ENCODE measurements at places on chromosomes 1 and 21.

GRCh38 chr1:154623358-154623757, 15.4 kb upstream of the ADAR start:
- no peak for DNase-seq

DNA sequence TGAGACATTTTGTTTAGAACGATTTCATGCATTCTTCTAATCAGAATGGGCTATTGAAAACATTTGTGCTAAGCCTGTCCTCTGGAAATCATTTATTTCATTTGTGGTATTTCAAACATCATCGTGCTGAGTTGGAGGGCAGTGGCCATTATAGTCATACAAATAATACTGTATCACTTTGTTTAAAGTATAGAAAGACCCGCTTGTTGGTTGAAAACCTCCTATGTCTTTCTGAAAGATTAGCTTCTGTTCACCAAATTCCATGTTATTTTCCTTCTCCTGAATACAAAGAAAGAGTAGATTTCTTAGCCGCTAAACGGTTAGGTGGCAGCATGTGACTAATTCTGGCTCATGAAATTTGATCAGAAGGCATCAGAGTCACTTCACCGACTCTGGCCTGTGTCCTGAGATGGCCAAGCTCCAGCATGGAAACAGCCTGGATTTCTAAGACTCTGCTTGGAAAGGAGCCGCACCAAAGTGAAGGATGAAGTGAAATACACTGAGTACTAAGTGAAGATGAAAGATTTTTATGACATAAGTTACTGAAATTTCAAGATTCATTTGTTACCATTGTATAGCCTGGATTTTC, 355.1 kb downstream of the USP25 start:
- DNase-seq: no peak

- DNase-seq: no peak
Observed at GRCh38 chr1:170166518-170167180, 20.9 kb downstream of the NTMT2 start.

GRCh38 chr21:32377991-32378390, 14.8 kb downstream of the URB1 start:
- DNase-seq: no peak

DNA sequence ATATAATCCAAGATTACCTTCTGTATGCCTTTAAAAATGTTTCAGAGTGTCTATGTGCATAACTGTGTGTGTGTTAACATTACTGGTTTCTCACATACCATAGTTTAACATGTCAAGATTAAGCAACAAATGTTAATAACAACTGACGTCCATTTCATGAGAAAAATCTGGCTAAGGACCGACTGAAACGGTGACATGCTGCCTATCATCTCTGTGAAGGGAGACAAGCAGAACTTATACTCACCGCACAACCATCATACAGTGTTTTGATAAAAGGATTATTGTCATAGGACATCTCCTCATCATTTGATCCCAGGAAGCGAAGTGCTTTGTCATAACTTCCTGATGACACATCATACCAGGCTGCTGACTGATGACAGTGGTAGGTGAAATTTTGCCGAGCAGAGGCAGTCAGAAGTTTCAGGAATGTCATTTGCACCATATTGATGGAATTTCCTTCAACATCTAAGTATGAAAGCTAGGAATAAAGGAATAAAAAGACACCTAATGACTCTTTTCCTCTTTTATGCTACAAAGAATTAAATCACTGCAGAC, 228.8 kb downstream of the COL11A1 start:
- DNase-seq: no peak

- DNase-seq: no peak
Observed at GRCh38 chr1:40606978-40607377, 58.5 kb downstream of the RIMS3 start.

DNA sequence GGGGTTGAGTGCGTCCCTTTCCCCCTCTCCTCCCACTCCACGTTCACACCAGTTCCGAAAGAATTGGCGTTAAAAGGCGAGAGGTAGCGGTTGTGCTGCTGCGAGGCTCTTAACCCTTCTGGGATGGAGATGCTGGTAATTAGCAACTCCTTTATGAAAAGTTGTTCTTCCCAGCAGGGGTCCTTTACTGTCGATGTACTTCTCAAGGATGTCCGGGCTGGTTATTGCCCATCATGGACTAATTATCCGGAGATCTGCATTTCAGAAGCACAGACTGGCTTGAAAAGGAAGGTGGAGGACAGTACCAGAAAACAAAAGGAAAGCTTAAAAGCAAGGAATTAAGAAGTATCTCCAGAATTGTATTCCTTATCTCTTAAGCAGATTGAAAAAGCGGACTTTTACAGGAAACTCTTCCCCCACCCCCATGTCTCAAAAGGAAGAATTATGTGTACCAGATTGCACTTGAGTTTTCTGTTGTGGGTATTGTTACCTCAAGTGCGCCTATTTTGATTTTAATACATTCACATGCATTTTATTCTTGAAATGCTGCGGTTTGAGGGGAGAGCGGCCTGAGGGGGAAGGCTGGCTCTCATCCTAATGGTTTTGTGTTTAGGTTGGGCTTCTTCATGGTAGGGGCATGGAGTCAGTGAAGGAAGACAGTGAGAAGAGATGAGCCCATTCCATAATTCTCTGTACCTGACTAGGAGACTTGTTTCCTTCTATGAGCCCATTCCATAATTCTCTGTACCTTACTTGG, 1.5 kb downstream of the AK4 start:
- DNase-seq: peak; percentile 37

- DNase-seq: peak; percentile 83
Observed at GRCh38 chr1:11719313-11720032, 16.5 kb upstream of the AGTRAP start.

DNA sequence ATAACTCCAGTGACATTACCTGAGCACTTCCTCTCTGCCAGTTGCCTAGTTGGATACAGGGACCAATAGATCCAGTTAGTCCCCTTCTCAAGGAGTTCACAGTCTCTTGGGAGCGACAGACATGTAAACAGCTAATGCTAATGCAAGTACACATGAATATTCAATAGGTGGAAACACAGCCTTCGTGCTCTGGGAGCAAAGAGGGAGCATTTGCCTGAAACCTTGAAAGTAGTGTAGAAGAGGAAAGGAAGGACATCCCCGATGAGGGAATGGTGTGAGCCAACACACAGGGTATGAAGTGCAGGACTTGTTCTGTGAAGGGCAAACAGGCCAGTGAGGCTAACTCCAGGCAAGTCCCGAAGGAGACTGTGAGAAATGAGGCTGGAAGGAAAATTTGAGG, 3.8 kb upstream of the TMEM222 start:
- DNase-seq: no peak

DNA sequence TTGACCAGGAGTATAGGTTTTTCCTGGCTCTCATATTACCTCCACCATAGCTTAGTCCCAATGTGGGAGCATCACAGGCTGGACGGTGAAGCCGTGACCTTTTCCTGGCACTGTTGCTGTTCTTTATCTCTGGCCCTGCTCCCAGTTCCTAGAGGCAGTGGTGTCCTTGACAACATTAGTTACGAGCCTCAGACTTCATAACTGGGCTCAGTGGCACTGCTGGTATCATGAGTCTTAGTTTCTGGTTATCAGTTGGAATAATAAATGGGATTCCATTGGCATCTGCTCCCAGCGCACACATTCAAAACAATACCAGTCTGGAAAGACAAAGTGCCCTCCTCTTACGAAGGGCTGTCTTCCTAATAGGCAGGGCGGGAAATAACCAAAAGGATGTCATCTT, 8.0 kb downstream of the RNPEP start:
- no peak for DNase-seq

- DNase-seq: no peak
Observed at GRCh38 chr21:37622755-37623154, 256.2 kb downstream of the DYRK1A start.

- DNase-seq: no peak
Observed at GRCh38 chr1:243793298-243793697, 56.7 kb downstream of the AKT3 start.

DNA sequence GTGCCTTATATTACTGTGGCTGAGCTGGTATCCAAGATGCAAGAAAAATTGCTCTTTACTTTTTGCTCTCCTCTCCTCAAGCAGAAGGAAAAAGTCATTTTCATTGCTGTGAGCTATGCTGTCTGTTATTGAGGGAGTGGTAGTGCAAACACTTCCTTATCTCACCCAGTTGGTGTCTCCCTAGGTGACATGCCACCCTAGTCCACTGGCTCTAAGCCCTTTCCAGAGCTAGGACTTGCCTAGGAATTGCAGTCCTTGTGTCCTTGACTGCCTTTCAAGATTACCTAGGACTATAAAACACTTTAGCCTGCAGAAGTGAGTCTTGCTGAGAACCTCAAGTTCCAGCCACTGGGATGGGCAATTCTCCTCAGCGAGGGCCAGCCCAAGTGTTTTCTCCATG, 458.3 kb downstream of the MRPL39 start:
- DNase-seq: no peak

- no peak for DNase-seq
Observed at GRCh38 chr1:21921100-21921875, 15.8 kb downstream of the HSPG2 start.

DNA sequence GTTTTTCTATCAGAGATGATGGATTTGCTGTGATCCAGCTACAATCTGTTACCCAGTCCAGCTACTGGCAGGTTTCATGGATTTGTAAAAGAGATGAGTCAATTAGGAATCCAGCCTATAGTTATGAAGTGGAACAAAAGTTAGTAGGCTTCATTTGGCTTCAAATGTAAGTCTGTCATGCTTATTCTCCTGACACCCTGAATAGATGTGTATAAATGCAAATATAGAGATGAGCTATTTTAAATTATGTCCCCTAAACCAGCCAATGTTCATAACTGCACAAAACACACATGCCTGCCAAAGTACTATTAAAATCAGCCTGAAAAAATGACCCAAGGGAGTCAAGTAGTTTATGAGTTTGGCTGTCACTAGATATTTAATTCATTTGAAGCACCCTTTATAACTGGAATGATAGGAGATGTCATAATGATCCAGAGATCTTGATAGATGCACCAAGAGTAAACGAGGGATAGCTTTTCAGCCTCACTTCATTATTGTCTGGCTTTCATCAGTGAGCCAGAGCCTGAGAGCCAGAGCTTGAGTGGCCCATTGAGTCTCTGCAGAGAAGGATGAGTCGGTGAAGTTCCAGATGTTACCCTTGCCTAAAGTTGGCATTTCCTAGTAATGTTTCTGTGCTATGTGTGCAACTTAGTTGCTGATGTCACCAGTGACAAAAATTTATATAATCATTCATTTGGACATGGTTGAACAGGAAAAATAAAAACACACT, 11.8 kb upstream of the NTMT2 start:
- DNase-seq: no peak

DNA sequence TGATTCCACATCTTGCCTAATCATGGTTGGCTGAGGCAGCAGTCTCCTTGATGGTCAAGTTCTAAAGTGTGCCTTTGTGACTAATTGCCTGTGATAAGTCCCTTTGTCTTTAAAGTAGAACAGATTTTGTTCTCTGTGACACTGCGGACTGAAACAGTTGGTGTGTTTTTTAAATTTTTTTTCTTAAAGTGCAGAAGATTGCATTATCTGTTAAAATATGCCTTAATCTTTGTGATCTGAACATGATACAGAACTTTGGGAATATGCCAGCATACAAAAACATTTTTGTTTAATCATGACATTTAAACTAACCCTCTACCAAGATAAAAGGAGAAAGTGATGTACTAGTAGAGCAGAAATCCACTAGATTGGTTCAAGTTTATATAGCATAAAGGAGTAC, 1260.6 kb upstream of the ADGRL2 start:
- no peak for DNase-seq

- DNase-seq: no peak
Observed at GRCh38 chr1:188761226-188761625, 1716.4 kb downstream of the BRINP3 start.
